ENCODE measurements at places on chromosomes 4 and X.

GRCh38 chr4:106503116-106504050 lies 134.8 kb upstream of the GIMD1 start:
- no peak for DNase-seq

GRCh38 chr4:184641451-184641850 lies 7.8 kb downstream of the CASP3 start:
- DNase-seq = no peak

DNA sequence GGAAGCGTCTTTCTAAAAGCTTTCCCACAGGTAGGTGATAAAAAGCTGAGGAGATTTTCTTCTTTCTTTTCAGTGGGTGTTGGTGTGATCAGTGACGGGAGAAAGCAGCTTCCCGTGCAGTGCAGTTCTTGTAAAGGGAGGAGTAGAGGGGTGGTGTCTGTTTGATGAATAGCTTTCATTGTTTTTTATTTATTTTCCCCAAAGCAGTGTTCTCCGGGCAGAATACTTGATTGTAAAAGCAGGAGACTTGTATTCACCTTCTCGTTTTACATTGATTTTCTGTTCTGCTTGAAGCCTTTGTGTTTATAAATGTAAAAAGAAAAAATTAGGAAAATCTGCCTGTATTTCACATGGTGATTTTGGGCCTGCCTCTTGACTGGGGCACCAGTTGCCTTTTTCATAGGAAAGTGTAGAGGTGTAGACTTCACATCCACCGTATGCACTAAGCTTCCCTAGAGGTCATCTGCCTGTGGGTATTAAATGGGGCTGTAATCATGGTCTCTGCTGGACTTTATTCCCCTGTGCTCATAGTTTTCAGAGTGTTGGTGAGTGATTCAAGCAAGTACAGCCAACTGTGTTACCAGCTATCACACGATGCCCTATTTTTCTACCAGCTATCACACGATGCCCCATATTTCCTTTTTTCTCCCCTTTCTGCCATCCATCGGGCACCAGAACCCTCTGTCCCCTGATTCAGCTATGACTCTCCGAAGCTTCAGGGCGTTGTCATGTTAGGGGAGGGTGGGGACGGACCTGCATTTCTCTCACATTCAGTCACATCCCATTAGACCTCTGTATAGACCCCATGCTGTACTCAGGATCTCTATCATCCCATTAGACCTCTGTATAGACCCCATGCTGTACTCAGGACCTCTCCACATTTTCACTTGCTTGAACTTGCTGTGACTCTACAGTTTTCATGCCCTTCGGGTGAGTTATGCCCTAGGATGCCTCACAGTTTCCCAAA lies 526.5 kb downstream of the TRIML1 start:
- no peak for DNase-seq

- DNase-seq = no peak
Measured at GRCh38 chr4:78722320-78722719, 53.8 kb upstream of the BMP2K start.

DNA sequence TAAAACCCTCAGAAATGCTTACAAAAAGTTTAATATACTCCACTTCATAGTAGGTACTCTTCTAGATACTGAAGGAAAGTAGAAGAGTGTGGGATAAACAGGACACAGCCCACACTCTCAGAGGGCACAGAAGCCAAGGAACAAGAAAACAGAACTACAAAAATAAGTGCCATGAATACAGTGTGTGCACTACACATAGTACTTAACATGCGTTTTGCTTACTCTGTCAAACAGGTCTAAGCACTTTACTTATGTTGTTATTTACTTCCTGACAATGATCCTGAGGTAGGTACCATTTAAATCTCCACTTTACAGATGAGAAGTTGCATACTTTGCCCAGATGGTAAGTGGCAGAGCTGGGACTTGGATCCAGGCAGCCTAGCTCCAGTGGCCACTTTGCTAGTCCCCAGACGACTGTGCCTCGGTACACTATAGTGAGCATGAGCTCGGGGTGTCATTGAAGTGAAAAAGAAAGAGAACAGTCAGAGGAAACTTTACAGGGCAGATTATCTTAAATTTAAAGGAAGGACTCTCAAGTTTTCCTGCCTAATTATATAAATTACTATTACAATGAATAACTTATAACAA lies 120.3 kb downstream of the BANK1 start:
- DNase-seq = no peak

All from stimulated activated CD4-positive, alpha-beta T cell treated with anti-CD3 and anti-CD28 coated beads, TNF-alpha, amount 100 ng/mL, for 48 hours (primary cell).